ENCODE measurements at places on chromosomes 7 and 10. TPM values are rescaled to one million over a fixed set of nuclear protein-coding genes. Genes with fewer than 3 reads are reported as not detected.
A peak's percentile ranks its signal among the peaks of the same experiment; 100 is the strongest.

GRCh38 chr10:13882119-13882711, 295.4 kb downstream of the PRPF18 start:
- DNase-seq, result no peak

DNA sequence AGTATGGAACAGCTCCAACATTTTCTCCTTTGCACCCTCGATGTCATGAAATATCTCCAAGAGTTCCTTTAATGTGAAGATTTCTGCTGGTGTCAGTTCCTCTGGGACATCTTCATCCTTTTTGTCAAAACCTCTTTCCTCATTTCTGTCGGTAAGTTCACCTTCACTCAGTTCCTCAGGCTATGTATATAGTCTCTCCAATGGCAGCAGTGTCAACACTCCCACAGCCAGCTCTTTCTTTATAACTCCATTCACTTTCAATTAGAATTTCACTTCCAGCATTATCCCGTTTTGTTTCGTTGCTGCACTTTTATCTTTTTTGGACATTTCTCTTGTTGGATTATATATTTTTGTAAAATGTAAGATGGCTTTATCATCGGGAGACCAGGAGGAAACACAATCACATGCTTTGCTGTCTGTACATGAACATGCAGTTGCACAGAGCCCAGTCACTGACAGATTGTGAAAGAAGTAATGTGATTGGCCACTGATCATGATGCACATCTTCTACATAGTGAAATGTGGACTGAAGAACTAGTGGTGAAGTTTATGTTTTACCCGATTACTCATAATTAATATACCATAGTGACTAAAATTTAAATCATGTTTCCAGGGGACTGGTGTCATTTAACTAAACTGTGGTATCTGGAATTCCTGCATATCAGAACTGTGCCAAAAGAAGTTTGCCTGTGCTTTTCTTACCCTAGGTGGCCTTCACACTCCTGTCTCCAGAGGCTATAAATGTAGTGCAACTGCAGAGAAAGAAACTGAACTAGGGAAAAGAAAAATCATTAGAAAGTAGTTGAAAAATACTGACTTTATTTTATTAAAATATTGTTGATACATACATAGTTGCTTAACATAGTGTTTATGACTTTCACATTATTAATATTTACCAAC, 289.6 kb downstream of the PPP1R3A start:
- DNase-seq, result no peak

DNA sequence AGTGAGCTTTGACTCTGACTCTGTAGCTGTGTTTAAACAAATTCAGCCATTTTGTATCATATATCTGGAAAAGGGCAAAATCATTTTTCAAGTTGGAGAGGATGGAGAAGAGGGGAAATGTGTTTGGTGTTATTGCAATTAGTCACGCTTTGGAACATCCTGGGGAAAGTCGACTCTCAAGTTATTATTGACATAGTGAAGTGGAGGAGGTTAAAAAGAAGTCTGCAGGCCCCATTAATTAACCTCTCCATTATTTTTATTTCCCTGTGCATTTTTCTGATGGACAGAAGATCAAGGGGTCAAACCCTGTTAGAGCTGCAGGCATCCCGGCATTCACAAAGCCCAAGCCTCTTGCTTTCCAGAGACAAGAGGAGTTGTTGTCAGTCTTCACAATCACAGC, 132.6 kb downstream of the TEX36 start:
- no peak for DNase-seq

Gene ACSL5
- 49.5 TPM for total RNA-seq

DNA sequence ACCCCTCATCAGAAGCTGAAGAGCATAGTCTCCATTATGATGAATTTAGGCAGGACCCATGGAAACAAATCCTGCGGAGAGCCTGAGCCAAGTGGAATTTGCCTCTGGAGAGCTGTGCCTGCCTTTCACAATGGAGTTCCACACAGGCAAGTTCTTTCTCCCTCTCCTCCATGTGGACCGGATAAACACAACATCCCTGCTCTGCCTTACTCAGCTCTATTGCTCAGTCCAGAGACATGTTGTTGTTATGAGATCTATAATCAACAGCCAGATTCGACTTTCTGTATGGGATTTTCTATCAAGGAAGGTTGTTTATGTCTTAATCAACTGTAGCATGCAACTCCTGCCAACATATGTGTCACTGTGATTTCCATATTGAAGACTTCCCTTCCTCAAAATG, 59.5 kb upstream of the ELMO1 start:
- no peak for DNase-seq

DNA sequence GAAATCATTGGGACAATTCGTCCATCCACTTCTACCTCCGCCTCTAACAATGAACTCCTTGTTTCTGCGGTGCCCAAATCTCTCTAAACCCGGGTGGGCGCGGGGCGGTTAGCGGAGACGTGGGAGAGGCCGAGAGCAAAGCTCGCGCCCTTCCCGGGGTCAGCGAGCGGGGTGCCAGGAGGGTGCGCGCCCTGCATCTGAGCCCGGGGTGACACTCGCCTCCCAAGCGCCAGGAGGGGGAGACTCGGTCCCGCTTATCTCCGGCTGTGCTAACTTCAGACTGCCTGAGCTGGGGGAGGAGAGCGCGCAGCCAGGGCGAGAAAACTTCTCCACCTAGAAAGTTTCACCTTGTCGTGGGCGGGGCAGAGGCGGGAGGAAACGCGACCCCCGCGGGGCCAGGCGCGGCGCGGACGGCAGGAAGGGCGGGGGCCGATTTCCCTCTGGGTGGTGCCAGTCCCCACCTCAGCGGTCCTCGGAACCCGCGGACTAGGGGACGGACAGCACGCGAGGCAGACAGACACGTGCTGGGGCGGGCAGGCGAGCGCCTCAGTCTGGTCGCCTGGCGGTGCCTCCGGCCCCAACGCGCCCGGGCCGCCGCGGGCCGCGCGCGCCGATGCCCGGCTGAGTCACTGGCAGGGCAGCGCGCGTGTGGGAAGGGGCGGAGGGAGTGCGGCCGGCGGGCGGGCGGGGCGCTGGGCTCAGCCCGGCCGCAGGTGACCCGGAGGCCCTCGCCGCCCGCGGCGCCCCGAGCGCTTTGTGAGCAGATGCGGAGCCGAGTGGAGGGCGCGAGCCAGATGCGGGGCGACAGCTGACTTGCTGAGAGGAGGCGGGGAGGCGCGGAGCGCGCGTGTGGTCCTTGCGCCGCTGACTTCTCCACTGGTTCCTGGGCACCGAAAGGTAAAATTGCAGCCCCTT, at the start of gene MET:
MET (plus strand) TSS at position 516 of the 915 bp plus-strand sequence. CDS start 26,889 bp downstream, outside the sequence.
- DNase-seq, result peak; percentile 69

Gene MET
- 2.4 TPM for total RNA-seq

- no peak for DNase-seq
Observed at GRCh38 chr10:21744223-21744622, 210.2 kb downstream of the MLLT10 start.

DNA sequence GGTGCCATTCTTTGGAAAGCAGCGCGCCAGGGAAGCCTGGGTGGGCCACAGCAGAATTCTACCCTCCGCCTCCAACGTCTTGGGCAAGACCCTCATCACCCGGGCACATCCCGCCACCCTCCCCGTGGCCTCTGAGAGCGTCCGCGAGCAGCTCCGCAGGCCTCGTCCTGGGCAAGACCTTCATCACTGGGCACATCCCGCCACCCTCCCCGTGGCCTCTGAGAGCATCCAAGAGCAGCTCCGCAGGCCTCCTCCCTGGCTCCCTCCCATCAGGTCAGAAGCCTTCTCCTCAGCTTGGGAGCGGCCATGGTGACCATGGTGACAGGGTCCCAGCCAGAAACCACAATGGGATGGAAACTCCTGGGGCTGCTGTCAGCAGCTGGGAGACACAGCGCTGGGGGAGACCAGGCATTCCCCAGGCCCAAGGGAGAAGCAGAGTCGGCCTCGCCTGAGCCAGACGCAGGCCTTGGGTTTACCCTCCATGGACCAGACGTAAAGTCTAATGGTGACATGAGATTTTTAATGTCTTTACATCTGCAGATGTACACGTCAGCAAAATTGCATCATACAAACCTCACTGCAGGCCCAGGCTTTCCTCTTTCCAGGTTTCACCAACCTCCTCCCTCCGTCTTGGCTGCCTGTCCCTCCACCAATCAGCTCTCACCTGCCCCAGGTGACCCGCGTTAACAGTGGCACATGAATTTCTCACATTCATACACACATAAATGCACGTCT, 55.1 kb upstream of the PPP2R2D start:
- no peak for DNase-seq

DNA sequence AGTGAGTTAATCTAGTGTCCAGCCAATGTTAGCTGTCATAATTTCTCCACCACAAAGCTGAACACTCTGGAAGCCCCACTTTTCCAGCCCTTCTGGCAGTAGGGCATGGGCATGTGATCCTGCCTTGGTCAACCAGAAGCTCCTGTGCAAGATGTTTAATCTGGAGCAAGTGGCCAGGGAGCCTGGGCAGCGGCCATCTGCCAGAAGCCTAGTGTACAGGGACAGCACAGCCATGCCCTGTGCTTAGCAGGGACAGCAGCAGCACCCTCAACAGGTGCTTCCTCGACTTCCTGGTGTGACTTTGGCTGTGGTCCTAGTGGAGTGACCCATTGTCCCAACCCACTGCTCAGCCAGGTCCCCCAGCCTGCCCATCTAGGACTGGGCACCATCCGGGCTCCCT, 10.3 kb downstream of the RBP3 start:
- DNase-seq, result no peak

GRCh38 chr7:122225874-122226273, 78.7 kb downstream of the FEZF1 start:
- DNase-seq, result no peak

Gene POLR2J
- total RNA-seq, result 53.5 TPM

Gene ANLN
- 46.1 TPM for total RNA-seq

- no peak for DNase-seq
Observed at GRCh38 chr7:89023206-89023605, 227.7 kb upstream of the TEX47 start.

Gene GCK
- total RNA-seq, result 0.67 TPM

GRCh38 chr7:39091145-39091544, 113.4 kb downstream of the POU6F2 start:
- no peak for DNase-seq

DNA sequence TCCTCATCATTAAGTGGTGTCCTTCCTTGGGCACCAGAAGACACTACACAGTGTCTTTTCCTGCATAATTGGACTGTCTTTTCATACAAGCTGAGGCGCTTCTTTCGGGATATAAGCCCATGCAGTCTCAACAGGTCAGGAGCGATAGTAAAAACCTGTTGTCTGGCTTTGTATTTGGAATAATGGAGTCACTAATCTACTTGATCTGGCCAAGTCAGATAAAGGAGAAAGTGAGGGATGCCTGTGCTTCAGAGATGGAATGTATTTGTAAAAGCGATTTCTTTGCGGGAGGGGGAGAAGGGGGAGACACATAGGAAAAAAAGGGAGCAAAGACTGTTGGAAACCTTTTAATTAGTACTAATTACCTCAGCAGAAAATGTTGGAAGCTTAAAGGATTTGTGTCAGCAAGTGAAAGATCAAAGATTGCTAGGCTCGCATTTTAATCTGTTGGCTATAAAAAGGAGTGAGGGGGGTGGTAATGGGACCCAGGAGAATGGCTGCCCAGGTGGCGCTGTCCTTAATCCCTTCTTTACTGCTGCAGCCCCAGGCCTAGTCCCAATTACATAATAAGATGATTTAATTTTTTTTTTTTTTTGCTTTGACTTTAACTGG, 581.4 kb downstream of the LRMDA start:
- DNase-seq, result no peak

Gene VGF
- not detected for total RNA-seq

- DNase-seq, result no peak
Observed at GRCh38 chr10:33952692-33953360, 618.4 kb upstream of the NRP1 start.
